ENCODE measurements at places on chromosomes 2 and 18.

GRCh38 chr2:80361904-80362303 lies 57.4 kb upstream of the LRRTM1 start:
- no peak for DNase-seq

GRCh38 chr18:8142131-8142711 lies 467.0 kb upstream of the RAB12 start:
- DNase-seq: no peak

DNA sequence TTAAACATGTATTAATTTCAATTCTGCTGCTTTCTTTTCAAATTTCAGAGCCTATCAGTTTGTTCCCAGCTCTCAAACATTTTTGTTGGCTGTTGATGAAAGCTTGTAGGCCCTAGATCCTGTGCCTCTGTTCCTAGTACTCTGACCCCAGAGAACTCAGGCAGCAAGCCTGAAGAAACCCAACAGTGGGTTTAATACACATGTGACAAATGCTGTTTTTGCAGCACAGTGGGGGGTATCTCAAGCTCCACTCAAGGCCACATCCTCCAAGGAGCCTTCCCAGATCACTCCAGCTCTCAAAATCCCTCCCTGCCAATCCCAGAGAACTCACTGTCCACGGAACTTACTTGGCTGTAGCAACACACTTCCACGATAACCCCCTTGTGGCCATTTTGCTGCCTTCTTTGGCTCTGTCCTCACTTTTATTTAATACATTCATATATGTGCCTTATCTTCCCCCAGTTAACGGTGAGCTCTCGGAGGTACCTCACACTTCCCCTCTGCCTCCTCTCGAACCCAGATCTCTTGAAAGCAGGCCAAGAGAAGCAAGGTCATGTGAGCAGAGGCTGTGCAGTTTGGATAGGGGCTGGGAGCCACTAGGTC lies 122.4 kb downstream of the TNS1 start:
- DNase-seq: no peak

DNA sequence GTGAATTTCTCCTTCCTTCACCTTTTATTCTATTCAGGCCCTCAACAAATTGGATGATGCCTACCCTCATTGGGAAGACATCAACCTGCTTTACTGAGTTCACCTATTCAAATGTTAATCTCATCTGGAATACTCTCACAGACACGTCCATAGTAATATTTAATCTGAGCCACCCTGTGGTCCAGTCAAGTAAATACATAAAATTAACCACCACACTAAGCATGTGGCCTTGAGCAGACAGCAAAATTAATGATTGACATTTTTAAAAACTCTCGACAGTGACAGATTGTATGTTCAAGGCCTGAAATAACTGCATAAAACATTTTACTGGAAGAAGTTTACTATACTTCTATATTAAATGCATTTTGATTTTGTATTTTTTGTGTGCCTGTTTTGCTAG lies 540.6 kb upstream of the GCFC2 start:
- no peak for DNase-seq

- no peak for DNase-seq
These were observed 72.2 kb downstream of the ZNF516 start for GRCh38 chr18:76422838-76423237.

DNA sequence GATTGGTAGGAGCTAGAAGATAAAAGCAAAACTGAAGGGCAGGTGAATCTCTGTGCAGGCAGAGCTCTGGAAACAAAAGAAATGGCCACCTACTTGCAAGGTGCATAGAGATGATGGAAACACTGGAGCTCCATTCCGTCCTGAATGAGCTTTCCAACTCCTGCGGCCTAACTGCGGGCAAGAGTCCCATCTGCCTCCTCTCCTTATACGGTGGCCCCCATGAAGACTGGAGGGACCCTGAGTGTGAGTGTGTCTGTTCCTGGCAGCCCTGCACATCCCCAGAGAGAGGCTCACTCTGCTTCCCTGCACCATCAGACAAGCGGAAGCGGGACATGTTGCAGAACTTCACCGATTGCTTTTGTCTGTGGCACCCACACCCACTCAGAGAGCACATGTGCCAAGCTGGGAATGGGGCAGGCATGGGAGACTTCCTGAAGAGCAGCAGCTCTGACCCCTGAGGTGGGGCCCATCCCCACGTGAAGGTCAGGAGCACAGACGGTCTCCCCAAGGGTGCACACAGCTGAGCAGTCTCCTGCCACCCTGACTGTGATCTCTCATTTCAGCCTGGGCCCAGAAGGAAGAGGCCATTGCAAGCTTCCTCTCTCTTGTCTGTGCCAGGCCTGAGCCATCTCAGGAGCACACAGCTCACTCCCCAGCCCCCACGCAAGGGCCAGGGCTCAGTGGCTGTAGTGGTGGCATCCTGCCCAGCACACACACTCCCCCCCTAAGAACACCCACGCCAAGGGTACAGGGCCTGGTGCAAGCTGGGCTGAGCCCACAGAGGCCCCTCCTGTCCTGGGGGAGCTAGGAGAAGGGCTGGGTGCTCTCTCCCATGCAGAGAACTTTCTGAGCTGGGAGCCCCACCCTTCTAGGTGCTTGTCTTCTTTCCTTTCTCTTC lies 75.3 kb downstream of the STPG4 start:
- no peak for DNase-seq

DNA sequence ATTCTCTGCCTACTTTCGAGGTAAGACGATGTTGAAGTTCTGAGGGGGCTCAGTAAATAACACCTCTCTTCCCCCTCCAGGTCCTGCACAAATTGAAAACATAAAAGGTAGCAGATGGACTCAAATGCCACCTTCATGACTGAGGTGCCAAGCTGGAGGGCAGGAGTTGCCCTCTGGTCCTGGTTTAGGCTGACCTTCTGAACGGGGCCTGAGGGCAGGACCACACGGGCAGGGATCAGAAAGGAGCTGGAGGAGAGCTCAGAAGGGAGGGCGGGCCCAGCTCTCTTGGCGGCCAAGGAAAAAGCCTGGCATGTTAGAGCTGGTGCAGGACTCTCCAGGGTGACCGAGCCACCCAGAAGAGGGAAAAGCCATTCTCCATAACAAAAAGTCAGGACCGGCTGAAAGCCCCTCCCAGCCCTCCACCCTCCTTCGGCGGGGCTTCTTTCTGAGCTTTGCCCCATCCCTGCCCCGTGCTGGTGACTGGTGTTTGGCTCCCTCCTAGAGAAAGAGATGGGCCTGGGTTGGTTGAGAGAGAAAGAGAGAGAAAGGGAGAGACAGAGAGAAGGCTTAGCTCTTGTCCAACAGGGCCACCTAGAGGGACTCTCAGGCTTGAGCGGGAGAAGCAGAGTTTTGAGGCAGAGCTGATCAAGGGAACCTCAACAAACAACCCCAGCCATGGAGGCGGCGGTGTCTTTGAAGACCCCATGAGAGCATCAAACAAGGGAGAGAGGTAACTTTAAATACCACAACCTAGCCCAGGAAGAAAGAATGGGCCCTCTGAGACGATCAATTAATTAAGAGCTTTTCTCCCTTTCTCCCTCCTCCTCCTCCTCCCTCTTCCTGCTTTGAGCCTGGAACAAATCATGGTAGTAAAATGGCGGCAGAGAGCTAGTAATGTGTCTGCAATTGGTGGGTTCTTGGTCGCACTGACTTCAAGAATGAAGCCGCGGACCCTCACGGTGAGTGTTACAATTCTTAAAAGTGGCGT lies 50.8 kb downstream of the WIPF1 start:
- DNase-seq: no peak

- DNase-seq: no peak
These were observed 198.5 kb downstream of the UBE2E3 start for GRCh38 chr2:181178823-181179412.

DNA sequence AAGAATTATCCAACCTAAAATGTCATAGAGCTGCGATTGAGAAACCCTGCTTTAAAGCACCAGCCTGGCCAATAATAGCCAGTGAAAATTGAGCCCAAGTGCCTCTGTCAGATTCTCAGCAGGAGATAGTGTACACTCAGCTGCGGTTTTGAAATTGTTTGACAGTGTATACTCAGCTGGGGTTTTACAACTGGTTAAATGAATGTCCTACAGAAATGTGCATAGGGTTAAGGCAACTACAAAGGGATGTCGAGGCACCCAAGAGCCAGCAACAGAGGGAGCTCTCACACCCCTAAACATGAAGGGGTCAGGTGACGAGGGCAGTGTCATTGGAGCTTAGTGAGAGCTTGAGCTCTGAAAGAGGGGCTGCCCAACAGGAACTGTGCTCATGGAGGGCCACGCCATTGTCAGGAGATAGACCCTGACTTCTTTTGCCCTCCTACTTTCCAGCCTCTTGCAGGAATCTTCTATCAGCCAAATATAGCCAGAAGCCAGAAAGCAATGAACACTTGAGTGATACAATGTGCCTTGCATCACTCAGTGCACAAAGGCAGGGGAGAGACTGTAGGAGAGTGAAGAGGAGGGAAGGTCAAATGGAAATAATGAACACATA lies 15.1 kb downstream of the ACTG2 start:
- peak; percentile 40 for DNase-seq

DNA sequence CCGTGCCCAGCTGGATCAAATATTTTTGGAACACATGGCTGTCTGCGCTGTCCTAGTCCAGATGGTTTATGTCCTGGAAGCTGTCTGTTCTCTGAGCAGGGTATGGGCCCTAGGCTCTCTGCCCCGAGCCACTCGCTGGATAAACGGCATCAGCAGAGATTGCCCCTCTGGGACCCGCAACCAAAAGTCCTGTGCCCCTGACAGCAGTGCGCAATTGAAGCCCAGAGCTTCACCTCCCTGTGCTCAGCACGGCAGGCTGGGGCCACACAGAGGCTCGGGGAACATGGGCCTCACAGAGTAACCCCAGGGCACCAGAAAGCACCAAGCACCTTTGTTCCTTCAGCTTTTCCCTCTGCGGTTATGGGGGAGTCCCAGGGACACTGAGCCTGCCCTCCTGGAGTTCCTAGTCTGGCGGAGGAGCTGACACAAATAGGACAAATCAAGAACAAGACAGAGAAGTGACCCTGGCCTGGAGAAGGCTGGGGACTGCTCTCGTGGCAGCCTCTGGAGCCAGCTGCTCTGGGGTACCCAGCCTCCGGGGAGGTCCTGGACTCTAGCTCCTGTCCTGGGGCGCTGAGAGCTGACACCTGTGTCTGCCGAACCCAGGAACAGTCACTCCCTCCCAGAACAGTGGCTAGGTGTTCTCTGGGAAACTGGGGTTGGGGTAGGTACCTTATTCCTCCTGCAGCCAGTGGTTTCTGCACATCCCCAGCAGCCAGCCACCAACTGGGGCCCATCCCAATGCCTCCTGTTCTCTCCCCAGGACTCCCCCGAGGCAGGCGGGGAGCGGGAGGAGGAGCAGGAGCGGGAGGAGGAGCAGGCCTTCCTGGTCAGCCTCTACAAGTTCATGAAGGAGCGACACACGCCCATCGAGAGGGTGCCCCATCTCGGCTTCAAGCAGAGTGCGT lies 12.3 kb downstream of the ARID5A start:
- no peak for DNase-seq

DNA sequence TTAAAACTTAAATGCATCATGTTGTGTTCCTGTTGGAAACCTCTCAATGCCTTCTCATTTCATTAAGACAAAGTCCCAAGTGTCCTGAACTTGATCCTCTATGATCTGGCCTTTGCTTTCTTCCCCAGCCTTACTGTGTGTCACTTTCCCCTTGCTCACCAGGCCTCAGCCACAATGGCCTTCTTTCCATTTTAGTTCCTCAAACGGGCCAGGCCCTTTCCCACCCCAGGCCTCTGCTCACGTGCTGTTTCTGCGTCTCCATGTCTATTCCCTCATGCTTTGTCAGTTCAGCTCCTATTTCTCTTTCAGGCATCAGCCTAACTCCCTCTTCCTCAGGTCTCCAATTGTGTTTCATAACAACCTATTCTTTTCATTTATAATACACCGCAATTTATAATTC lies 19.5 kb downstream of the CXCR4 start:
- DNase-seq: no peak

DNA sequence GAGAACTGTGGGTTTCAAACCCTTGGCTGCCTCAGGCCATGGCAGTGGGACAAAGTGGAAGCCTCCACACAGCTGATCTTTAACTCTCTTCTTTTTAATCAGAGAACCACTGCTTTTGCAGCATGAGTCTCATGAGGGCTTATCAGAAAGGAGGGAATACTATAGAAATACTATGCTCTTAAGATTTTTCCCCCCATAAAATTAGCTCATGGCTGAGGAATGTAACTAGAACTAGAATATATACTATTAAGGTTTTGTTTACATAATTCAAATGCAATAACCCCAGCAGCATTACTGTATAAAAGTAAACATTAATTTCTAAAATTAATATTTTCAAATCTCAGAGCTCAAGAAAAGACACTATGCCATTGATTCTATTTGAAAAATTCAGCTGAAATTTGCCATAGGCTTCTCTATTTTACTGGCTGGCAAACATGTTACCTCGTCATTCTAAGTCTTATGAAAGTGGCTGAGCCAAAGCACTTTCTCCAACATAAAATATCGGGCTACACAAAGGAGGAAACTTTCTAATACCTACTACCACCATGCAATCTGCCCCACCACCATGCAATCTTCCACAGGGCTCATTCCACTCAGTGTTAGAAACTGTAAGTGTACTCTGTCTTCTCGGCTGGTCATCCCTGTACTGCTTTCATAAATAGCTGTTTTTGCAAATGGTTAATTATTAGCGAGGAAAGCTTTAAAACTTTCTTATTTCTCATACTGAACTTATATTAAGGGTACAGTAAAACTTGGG lies 42.5 kb downstream of the WDR35 start:
- no peak for DNase-seq

DNA sequence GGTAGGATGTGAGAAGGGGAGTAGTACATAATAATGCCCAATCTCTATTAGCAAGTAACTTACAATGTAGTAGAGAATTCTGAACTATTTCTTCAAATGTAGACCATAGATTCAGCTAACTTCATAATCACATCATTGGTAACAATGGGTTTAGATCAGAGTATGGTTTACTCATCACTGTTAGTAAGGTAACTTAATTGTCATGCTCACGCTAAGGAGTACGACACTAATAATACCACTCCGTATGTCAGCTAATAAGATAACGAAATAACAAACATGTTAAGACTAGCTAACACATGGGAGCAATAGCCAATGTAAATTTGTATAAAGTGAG lies 56.4 kb upstream of the CCDC141 start:
- no peak for DNase-seq

- no peak for DNase-seq
These were observed 79.1 kb downstream of the PLCL1 start for GRCh38 chr2:197883354-197884032.

DNA sequence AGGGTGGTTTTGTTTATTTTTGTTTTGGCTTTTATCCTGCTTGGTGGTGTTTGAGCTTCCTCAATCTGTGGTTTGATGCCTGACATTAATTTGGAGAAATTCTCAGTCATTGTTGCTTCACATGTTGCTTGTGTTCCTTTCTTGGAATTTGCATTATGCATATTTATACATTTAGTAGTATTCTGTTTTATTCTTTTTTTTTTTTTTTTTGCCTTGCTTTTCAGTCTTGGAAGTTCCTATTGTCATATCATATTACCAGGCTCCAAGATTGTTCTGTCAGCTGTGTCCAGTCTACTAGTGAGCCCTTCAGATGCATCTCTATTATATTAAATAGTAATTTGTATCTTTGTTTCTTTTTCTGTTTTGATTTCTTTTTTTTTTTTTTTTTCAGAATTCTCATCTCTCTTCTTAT lies 77.0 kb downstream of the EPC2 start:
- no peak for DNase-seq

GRCh38 chr18:36817039-36817438 lies 11.8 kb downstream of the TPGS2 start:
- DNase-seq: no peak

GRCh38 chr2:226520723-226521122 lies 278.9 kb downstream of the IRS1 start:
- DNase-seq: no peak
